Activated CD4-positive, alpha-beta T cell treated with anti-CD3 and anti-CD28 coated beads for 48 hours (primary cell): ENCODE measurements at places on chromosomes 3 and 15.

- no peak for DNase-seq
Observed at GRCh38 chr3:134885877-134886621, 91.0 kb downstream of the EPHB1 start.

DNA sequence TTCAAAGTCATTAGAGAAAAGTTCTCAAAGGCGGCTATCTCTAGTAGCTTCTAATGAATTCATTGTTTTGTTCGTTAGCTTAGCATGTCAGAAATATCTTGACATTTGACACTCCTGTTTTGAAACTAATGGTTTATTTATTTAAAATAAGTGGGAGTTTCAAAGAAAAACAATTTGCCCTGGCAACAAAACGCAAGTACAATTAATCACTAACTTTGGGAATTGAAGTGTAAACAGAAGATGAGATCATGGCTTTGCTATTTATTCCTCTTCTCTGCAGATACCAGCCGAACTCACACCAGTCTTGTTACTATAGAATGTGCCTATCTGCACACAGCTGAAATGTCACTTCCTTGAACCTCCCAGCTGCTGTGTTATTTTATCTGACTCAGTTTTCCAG lies 27.5 kb downstream of the MASP1 start:
- DNase-seq: no peak

DNA sequence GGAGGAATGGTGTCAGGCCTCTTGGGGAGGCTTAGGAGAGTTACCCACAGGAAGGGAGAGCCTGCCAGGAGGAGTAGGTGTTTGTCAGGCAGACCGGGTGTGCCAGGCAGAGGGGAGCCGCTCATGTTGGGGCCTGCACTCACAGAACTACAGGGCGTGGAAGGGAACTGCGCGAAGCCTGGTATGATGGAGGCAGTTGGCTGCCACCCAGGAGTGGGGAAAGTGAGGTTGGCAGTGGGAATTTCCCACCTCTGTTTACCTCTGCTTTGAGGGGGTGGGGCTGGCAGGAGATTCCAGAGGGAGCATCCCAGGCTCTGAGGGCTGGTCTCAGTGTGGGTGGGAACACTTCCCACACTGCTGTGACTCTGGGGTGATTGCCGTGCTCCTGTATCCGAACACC lies 99.9 kb downstream of the SLCO3A1 start:
- no peak for DNase-seq

DNA sequence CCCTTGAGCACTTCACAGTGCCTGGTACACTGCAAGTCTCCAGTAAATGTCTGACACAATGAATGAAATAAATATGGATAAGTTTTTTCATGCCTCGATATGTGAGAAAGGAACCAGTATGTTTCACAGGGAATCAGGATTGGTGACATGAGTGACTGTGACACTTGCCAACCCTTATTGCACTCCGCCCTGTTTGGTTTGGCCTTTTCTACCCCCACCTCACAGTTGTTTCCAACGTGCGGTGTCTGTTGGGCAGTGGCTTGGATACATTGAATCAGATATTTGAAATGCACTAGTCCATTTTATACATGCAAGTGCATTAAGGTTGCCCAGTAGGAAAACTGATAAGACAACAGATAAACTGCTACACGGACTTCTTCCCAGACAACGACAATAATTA lies 2.0 kb downstream of the NPHP3 start:
- no peak for DNase-seq

- no peak for DNase-seq
Observed at GRCh38 chr3:66098436-66098835, 59.7 kb upstream of the MAGI1 start.

DNA sequence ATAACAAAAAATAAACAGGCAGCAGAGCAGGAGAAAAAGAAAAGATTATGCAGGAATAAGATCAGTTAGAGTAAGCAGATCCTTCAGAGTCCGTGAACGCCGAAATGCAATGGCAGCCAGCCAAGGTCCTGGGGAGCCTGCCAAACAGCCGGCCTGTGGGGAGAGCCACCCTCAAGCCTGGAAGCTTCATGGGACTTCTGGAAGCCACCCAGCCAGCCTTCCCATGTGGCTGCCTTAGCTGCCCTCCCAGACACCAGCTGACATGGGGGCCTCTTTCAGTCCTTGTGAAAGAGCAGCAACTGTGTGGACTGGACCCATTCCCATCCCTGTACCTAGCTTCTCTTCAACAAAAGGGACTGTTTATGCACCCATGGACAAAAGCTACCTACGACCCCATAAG lies 64.9 kb upstream of the RAD18 start:
- DNase-seq: no peak

DNA sequence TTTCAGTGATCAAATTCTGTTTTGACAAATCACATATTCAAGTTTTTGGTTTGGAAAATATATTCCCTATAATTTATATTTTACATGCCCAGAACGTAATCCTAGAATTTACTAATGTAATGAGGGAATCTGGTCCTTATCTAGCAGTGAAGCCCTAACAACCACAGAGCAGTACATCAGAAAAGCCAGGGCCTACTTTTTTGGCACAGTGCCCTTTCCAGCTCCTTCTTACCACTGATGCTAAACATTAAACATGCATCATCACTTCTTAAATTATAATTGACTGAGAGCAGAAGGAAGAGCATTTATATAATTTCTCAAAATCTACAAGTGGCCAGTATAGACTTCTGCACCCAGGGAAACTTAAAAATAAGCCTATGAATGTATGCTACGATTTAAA lies 66.7 kb downstream of the FBXL22 start:
- no peak for DNase-seq

DNA sequence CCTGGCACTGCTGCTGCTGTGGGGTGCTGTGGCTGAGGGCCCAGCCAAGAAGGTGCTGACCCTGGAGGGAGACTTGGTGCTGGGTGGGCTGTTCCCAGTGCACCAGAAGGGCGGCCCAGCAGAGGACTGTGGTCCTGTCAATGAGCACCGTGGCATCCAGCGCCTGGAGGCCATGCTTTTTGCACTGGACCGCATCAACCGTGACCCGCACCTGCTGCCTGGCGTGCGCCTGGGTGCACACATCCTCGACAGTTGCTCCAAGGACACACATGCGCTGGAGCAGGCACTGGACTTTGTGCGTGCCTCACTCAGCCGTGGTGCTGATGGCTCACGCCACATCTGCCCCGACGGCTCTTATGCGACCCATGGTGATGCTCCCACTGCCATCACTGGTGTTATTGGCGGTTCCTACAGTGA lies 2.1 kb downstream of the GRM2 start:
- DNase-seq: no peak

- no peak for DNase-seq
Observed at GRCh38 chr15:92118162-92118935, 264.8 kb downstream of the SLCO3A1 start.

DNA sequence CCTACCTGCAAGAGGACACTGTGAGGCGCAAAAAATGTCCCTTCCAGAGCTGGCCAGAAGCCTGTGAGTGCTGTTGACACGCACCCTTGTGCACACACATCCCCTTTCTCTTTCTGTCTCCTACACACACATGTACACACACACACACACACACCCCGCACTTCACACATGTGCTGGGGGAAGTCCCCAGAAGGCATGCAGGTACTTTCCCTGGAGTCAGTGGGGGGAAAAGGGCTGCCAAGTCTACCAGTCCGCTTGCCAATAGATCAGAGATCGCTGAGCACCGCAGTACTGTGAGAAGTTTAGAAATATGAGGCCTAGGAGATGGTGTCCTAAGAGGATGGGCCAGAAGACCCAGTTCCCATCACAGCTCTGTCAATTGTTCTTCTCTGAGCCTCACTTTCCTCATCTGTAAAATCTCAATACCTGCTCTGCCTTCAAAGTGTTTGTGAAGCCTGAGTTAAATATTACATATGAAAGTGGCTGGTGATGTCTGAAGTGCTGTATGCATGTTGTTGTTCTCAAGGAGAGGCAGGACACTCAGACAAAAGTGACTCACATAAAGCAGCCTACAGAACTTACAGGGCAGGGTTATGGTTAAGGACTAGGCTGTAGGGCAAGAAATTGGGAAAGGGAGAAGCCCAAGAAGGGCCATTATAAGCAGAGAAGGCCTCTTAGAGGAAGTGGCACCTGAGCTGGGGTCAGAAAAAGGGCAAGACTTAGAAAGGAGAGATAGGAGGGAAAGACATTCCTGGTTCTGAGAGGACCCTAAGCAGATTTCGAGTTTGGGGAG lies 6.8 kb downstream of the IL17RE start:
- peak; percentile 32 for DNase-seq

GRCh38 chr3:36893137-36893557 lies 51.7 kb downstream of the TRANK1 start:
- no peak for DNase-seq

DNA sequence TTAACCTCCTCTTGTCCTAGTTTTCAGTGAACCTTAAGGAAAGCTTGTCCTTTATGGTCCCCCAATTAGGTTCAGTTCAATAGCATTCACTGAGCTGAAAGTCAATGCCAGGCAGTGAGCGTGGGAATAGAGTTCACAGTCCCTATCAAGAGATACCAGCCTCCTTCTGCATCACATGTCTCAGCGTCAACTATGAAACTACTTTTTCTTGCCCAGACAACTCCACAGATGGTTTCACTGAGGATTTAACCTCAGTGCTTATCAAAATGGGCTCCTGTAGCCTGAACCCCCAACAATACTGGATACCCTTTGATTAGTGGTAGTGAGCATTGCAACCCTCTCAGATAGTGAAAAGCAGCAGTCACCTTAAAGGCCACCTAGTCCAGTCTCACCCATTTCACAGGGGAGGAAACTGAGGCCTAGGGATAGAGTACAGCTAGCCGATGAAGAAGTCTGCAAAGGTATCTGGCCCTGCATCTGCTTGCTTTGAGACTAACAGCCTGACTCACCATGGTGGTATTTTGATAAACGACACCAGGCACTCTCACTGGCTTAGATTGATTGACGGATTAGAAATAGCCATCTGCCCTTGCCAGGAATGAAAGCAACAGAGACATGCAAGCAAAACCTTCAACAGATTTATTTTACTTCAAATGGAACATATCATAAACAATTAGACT lies 1.6 kb upstream of the UBA3 start:
- DNase-seq: no peak

- no peak for DNase-seq
Observed at GRCh38 chr15:99911816-99912215, 178.6 kb upstream of the LYSMD4 start.

- no peak for DNase-seq
Observed at GRCh38 chr3:31713816-31714215, 181.1 kb downstream of the STT3B start.

DNA sequence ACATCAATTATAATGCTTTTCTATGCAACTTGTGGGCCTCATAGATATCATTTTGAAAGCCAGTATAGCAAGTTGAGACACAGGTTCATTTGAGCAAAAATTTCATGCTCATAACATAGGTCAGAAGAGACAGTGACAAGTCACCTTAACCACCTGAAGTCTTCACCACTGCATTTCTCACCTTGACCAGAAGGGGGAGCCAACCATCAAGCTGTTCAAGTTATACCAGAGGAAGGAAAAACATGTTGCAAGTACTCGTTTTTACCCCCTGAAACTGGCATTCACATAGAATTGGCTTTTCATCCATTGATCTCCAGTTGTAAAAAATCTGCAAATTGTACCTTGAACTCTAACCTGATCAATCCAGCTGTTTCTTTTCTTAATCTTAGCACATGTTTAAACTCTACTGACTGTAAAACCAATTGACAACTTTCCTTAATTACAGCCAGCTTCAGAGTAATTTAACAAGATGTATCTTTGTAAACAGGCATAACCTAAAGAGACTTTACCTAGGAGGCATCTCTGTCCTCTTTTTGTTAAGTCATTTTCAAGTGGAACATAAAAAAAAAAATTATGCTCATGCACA lies 1.4 kb downstream of the LMOD3 start:
- DNase-seq: peak; percentile 88

DNA sequence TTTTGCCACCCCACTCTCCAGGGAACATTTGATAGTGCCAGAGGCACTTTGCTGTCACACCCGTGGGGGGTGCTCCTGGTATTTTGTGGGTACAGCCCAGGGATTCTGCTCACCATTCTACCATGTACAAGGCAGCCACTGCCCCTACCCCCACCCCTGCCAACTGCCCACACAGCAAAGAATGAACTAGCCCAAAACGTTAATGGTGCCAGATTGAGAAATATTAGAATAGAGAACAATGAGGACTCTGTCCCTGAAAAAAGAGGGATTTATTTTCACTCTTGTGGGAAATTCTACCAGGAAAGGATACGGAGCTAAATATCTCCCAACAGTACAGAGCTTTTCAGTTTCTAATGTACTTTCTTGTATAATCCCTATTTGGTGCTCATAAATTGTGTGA lies 154.5 kb upstream of the SUCLG2 start:
- no peak for DNase-seq

DNA sequence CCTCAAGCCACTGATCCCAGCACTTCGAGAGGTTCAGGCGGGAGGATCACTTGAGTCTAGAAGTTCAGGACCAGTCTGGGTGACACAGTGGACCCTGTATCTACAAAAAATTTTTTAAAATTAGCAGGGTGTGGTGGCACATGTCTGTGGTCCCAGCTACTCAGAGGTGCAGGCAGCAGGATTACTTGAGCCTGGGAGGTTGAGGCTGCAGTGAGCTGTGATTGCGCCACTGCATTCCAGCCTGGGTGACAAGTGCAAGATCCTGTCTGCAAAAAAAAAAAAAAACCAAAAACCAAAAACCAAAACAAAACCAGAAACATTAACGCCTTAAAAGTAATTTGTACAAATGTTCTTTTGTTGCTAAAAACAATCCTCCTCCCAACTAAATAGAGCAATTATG lies 27.9 kb upstream of the SLC12A8 start:
- DNase-seq: no peak
